ENCODE measurements at places on chromosomes 6 and 20. TPM values are rescaled to one million over a fixed set of nuclear protein-coding genes. Genes with fewer than 3 reads are reported as not detected.

GRCh38 chr6:145116591-145117178 lies 618.6 kb downstream of the EPM2A start:
- no peak for DNase-seq

GRCh38 chr6:13924146-13924948 lies 405 bp upstream of the RNF182 start:
- DNase-seq, result peak; percentile 52

DNA sequence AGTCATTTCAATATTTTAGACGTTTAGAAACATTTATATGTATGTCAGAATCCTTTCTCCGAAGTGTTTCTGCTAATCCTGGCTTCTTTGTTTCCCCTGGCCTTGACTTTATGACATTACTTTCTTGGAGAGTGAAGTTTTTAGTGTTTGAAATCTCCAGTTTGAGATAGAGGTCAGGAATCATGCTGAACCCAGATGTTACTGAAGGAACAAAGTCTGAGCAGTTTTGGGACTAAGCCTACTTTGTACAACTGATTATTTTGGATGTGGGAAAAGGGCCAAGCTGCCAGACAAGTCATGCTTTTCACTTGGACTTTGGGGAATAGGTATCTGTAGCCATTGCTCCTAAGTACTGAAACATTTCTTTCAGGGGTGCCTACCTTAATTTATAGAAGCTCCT lies 2.3 kb downstream of the RNF144B start:
- DNase-seq, result no peak

GRCh38 chr6:111642463-111643158 lies 36.9 kb upstream of the TRAF3IP2 start:
- peak; percentile 59 for DNase-seq

GRCh38 chr20:6006603-6006949 lies 47.3 kb downstream of the LRRN4 start:
- no peak for DNase-seq

GRCh38 chr6:18178960-18179615 lies 23.9 kb downstream of the KDM1B start:
- DNase-seq, result no peak

The GUCA1A gene
- not detected for polyA plus RNA-seq

The LPA gene
- polyA plus RNA-seq, result not detected

The ZNF311 gene
- not detected for polyA plus RNA-seq

The TMC2 gene
- polyA plus RNA-seq, result 0.04 TPM

The PRND gene
- polyA plus RNA-seq, result not detected

All from psoas muscle (tissue), 8 donors.